ENCODE measurements at places on chromosomes 7 and 10.

DNA sequence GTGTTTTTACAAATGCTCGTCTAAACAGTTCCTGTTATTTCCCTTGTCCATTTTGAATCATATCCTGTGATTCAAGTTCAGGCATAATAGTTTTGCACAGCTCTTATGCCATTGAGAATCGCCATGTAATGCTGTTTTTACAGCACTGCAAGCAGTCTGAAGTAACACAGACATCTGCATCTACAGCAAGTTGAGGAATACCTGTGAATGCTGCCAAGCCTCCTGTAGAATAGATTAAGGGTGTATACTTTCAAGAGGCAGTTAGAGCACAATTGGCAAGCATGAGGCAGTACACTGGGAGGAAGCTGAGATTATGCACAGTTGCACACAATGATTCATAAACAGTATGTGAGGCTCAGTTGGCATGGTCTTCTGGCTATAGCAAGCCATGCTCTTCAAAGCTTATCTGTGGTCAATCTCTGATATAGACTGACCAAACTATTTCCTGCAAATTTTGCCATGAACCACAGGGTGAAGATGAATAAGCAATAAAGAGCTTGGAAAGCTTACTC lies 121.9 kb upstream of the AKR1E2 start:
- DNase-seq = no peak

DNA sequence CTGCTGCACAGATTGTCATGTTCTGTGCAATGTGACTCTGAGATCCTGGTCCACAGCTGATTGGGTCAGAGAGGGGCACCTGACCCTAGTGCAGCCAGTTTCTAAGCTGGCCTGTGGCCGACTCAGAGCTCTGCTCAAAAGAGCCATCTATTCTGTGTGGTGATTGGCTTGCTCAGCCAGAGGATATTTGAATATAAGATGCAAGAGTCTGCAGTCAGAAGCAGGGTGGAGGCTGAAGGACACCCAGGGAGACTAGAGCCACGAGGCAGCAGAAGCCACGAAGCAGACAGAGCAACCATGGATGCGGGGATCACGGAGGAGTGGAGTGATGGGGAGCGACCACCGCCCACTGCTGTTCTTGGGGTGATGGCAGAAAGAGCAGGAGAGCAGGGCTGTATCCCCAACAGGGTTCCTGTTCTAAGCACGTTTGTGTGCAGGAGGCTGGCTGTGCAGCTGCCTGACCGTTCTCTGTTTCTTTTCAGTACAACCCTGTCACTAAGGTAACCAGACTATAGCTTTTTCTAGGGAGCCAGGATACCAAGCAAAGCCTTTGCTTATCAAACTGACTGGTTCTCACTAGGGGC lies 19.5 kb upstream of the RHEB start:
- no peak for DNase-seq

GRCh38 chr10:26960308-26960707 lies 99.5 kb upstream of the ABI1 start:
- no peak for DNase-seq

GRCh38 chr7:90455163-90456030 lies 14.0 kb upstream of the PTTG1IP2 start:
- DNase-seq = no peak

GRCh38 chr7:41882256-41882655 lies 179.4 kb upstream of the INHBA start:
- DNase-seq = no peak

DNA sequence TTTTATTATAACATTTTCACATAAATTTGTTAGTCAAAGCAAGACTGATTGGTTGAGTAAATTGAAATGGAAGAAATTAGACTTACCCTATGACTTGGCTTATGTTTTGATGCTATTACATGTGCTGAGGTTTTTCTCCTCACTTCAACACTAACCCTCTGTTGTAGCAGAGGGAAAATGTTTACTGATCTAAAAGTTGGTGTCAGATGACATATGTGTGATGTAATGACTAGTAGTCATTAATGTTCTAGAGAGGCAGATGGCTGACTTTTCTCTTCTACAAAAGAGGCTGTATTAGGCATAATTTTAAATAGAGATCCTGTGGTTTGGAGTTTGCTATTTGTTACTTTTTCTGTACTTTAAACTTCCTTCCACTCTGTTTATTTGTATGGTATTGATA lies 266.0 kb downstream of the BBS9 start:
- no peak for DNase-seq

GRCh38 chr10:111086574-111086973 lies 9.7 kb downstream of the ADRA2A start:
- DNase-seq = no peak

DNA sequence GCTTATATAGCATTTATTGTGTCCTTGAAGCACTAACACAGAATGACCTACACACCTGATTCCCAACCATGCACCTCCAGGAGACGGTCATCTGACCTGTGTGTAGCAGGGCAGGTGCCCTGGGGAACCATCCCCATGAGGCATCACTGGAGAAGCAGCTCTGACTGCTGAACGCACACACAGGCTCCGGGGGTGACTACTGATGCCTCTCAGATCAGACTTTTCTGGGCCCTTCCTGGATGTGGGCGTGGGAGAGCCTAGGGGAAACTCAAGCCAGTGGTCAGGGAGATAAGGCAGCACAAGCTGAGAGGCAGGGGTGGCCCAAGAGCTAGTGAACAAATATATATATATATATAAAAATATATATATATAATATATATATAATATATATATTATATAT lies 37.6 kb downstream of the CPXM2 start:
- DNase-seq = no peak

- no peak for DNase-seq
Measured at GRCh38 chr10:123529146-123529760, 136.9 kb upstream of the GPR26 start.

DNA sequence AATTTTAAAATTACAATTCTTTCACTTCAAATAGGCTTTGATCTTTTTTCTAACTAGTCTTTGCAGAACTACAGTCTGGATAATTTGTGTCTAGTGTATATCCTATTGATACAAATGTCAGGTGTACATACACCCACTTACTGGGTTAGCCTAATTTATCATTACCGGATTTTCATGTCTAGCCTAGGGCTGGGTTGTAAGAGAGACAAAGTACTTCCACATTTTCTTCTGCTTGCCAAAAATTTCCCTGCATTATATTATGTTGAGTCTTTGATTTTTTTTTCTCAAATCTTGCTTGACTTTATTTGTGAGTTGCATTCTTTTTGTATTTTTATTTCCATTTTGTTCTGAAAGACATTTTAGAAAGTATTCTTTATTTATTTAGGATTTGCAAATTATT lies 284.8 kb upstream of the FZD8 start:
- DNase-seq = no peak

- DNase-seq = no peak
Measured at GRCh38 chr10:97514344-97514743, 15.6 kb downstream of the UBTD1 start.

- DNase-seq = no peak
Measured at GRCh38 chr7:112726076-112726475, 64.1 kb downstream of the TMEM168 start.

- DNase-seq = no peak
Measured at GRCh38 chr10:19845503-19846368, 29.5 kb downstream of the PLXDC2 start.

DNA sequence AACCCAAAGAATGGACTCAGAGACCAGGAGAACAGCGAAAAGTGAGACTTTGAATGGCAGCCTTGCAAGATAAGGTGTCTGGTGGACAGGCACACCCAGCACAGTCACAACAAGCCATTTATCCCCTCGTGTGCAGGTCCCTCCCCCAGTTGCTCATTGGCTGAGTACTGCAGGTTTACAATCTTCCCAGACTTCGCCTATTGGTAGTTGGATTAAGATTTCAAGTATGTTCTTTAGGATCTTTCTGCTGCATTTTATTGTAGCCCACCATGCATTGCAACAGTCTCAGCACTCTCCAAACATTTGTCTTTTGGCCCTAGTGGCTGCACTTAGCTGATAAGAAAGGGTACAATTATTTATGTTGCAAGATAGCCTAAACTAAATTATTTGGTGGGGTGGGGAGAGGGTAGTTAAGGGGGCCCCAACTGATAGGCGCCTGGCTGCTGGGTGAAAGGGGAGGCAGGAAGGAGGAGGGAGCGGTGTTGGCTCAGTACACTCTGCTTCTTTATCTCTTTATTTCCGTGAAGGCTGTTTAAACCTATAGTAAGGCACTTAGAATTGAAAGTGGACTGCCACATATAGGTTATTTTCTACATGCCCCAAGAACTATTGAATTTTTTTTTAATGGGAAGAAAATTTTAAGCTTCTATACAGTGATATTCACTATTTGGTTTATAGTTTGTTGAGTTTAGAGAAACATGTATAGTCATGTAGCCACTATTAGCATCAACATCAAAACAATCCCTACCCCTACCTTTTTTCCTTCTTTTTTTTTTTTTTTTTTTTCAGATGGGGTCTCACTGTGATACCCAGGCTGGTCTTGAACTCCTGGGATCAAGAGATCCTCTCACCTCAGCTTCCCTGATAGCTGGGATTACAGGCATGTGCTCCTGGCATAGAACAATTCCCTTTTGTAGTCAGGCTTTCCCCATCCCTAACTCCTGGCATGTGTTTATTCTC lies 54.2 kb downstream of the GUSB start:
- DNase-seq = no peak

DNA sequence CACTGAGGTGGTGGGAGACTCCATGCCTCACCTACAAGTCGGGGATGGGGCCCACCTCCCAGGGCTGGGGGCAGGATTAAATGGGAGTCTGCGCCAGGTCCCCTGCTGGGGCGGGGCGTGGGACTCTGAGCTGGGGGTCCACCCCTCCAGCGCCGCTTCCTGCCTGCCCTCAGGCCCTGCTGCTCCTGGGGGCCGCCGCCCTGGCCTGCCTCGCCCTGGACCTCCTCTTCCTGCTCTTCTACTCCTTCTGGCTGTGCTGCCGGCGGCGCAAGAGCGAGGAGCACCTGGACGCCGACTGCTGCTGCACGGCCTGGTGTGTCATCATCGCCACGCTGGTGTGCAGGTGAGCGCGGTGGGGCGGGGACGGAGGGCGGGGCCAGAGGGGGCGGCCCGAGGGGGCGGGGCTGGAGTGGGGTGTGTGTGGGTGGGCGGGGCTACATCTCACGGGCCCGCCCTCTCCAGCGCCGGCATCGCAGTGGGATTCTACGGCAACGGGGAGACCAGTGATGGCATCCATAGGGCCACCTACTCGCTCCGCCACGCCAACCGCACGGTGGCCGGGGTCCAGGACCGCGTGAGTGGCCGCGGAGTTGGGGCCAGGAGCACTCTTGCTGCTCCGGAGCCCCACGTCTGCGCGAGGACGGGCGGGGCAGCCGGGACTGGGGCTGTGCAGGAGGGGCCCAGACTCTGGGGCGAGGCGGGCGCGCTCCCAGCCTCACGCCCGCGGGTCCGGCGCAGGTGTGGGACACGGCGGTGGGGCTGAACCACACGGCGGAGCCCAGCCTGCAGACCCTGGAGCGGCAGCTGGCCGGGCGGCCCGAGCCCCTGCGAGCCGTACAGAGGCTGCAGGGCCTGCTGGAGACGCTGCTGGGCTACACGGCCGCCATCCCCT lies 15.1 kb downstream of the TTYH3 start:
- no peak for DNase-seq

- no peak for DNase-seq
Measured at GRCh38 chr10:123912871-123913270, 21.3 kb upstream of the CPXM2 start.

GRCh38 chr7:21656796-21657195 lies 114.0 kb downstream of the DNAH11 start:
- no peak for DNase-seq

- no peak for DNase-seq
Measured at GRCh38 chr7:122689346-122690109, 9.4 kb downstream of the RNF133 start.

DNA sequence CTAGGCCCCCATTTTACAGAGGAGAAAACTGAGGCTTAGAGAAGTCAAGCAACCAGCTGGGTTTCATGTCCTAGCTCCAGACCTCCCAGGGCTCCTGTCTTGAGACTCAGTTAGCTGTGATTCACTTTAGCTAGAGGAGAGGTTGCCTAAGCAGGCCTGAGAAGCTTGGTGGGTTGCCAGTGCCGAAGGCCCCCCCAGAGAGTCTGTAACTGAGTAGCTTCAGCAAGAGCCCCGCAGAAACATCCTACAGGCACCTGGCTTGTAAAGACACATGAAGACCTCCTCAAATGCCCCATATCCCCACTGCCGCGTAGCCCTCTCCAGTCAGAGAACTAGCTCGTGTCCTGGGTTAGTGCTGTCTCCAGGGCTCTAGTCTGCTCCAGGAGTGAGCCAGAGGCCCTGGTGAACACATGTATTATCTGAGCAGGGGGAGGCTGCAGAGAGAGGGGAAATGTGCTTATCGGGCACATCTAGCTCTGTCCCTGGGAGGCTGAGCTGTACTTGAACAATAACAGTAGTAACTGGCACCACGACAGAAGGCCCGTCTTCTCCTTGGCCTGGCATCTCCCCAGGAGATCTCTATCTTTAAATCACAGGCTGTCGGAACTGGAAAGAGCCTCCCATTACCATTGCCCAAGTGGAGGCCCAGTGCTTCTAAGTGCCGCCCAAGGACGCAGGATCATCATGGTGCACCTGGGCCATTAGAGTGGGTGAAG lies 28.9 kb downstream of the UNC5B start:
- DNase-seq = no peak

GRCh38 chr10:75404815-75405597 lies 3.4 kb upstream of the ZNF503 start:
- DNase-seq = no peak

DNA sequence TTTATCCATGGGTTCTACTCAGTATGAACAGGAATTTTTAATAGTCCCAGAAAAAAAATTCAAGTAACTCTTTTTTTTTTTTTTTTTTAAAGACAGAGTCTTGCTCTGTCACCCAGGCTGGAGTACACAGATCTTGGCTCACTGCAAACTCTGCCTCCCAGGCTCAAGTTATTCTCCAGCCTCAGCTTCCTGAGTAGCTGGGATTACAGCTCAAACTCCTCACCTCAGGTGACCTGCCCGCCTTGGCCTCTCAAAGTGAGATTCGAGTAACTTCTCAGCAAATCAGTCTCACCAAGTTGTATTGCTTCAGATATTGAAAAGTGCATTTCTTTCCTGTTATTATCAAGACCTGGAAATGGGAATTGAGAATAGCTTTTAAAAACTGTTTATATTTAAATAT lies 281.2 kb upstream of the MINDY3 start:
- DNase-seq = no peak

DNA sequence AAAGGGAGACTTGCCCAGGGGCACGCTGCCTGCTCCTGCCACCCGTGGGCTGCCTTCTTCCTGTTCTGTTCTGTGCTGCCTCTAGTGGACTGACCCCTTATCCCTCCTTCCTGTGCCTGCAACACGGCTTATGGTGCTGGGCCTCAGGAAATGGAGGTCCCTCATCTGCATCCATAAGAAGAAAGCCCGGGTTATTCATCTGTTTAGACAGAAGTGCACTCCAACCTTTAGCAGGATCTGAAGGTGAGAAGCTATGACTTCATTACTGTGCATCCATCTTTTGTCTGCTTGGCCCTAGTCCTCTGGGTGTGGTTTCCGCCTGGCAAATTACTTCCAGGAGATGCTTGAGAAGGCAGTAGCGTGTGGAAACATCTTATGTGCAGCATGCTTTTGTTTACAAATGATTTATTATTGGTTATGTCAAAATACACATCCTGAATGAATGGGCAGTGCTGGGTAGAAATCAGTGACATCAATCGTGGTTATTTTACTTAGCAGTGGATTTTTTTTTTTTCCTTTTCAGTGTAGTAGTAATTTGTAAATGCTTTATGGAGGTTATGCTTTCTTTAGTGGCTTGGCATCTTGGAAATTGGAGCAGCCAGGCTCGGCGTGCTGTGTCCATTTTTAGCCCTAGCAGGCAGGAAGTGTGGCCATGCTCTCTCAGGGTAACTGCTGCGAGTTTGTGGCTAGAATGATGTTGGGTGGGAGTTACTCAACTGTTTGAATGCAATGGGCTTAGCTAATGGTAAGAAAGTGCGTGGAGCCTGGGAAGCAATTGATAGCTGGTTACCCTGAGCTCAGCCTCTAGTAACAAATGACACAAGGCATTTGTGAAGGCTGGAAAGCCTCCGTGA lies 12.7 kb downstream of the PTPRE start:
- no peak for DNase-seq
